ENCODE measurements at places on chromosomes 2 and 18.

DNA sequence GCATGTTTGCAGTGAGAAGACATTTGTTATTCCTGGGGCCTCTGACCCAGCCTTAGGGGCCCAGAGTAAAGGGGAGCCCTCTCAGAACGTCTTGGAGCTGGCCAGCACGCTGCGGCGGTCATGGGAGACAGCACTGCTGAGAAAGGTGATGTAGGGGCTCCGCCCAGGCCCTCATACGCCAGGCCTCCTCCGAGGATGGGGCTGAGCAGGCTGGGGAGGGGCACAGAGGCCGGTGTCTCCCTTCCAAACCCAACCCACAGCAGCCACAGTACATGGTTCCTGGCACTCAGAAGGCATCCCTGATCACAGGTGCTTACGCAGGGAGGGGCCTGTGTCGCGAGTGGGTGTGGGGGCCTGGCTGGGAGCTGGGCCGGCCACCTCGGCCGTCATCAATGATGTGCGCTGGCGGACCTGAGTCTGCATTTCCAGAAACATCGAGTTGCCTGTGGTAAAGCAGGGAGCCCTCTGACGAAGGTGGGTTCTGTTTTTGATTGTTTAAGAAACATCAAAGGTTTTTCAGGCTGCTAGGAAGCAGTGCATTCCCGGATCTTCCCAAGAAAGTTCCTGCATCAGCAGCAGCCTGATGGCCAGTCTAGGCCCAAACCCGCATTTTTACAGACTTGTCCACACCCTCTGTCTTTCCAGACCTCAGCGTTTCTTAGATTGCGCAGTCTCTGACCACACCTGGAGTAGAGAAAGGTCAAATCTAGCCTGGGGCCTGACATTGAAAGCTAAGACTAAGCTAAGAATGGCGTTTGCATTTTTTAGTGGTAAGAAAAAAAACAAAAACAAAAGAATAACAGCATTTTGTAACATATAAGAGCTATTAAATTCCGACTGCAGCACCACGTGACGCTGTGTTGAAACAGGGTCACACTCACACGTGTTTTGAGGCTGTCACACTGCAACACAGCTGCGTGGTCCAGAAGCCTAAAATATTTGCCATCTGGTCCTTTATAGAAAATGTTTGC is 51.2 kb upstream of the PXDN start:
- DNase-seq = no peak

- DNase-seq = no peak
These were observed 56.8 kb downstream of the SLC4A10 start for GRCh38 chr2:161681046-161681445.

GRCh38 chr2:212811036-212811805 is 272.6 kb upstream of the ERBB4 start:
- DNase-seq = no peak

DNA sequence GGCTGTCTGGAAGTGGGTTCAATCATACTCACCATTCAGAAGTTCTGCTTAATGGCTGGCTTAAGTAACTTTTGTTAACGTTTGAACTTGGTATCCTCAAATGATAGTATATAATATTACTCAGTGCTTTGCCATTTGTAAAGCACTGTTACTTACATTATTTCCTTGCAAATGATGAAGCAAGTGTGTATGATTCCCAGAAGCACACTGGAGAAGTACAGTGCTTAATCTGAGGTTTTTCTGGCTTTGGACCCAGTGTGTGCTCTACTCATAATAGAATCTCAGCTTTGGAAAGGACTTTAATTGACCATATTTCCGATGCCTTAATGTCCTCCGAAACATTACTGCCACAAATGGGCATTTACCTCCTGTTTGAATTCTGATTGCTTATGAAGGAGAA is 63.3 kb downstream of the MAP3K20 start:
- DNase-seq = no peak

DNA sequence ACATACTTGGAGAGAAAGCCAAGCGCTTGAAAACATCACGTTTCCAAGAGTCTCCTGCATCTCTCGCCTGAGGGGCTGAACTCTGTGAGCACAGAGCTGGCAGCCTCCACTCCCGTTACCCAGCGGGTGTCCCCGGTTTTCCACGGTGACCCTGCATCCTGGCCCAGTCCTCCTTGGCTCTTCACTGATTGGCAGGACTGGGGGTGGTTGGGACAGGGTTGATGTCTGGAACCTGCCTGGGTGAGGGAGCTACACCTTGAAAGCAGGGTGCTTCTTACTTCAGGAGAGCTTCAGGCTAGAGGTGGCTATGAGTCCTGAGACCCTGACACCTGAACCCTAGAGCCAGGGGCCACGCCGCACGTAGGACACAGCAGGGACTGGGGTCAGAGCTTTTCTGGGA is 234.1 kb downstream of the DYSF start:
- DNase-seq = no peak

DNA sequence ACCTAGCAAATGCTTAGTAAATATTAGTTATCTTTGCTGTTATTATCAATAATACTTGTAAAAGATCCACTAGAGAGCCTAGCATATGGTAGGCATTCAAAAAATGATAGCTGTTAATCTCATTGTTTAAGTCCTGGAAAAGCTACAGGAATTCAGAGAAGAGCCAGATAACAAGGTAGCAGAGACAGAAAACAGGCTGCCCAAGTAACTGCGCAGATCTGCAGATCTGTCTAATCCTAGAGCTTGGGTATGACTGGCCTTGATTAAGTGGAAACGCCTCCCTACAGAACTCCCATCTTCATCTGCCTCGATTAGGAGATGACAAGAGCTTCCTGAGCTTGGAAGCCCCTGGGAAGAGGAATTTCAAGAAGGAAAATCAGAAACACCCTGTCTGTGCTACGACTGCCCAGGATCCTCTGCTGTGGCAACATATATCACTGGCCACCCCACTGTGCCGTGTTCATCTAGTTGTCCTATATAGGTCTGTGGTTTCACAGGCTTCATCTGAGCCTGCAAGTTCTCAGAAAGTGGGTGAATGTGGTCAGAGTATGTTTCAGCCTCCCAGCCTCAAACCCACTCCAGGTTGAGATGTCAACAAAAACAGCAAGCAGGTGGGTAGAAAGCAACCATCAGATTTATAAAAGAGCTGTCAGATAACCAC is 151.5 kb upstream of the PKDCC start:
- no peak for DNase-seq

GRCh38 chr2:109197491-109198418 is 68.8 kb downstream of the SH3RF3 start:
- no peak for DNase-seq

DNA sequence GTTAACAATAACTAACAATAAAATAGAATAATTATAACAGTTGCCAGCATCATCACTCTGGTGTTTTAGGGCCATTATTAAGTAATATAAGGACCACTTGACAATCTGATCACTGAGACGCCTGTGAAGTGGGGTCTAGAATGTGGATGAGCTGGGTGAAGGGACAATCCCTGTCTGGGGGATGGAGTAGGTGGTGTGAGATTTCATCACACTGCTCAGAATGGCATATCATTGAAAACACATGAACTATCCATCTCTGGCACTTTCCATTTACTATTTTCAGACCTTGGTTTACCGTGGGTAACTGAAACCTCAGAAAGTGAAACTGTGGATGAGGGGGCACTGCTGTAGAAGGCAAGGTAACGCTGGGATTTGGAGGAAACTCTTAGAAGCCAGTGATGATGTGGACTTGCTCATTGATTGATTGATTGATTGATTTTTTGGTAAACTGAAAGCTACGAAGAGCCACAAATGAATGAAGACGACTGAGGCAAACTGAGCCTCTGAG is 204.4 kb upstream of the TWIST2 start:
- no peak for DNase-seq

- DNase-seq = no peak
These were observed 36.7 kb downstream of the HDAC4 start for GRCh38 chr2:239363946-239364637.

- no peak for DNase-seq
These were observed 146.6 kb downstream of the ZNF516 start for GRCh38 chr18:76348267-76349066.

DNA sequence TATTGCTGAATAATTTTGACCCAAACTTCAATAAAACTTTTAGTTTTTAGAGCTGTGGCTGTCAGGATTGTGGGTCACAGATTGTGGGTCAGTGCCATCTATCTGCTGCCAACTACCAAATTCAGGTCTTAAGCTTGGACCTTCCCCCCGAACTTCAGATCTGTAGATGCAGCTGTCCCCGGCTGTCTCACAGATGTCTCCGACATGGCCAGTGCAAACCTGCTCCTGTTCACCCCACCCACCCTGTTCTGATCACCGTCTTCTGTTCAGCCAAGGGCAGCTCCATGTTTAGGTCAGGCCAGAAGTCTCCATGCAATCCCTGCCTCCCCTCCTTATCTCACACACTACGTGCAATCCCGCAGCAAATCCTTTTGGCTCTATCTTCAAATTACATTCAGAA is 175.0 kb downstream of the PRKCE start:
- no peak for DNase-seq

- DNase-seq = no peak
These were observed 6.8 kb upstream of the PCARE start for GRCh38 chr2:29080886-29081743.

GRCh38 chr2:127575185-127575765 is 39.8 kb downstream of the MYO7B start:
- DNase-seq = no peak

GRCh38 chr2:54634564-54635511 is 88.6 kb upstream of the EML6 start:
- DNase-seq = no peak

GRCh38 chr2:148553332-148553887 is 91.1 kb upstream of the EPC2 start:
- DNase-seq = no peak

DNA sequence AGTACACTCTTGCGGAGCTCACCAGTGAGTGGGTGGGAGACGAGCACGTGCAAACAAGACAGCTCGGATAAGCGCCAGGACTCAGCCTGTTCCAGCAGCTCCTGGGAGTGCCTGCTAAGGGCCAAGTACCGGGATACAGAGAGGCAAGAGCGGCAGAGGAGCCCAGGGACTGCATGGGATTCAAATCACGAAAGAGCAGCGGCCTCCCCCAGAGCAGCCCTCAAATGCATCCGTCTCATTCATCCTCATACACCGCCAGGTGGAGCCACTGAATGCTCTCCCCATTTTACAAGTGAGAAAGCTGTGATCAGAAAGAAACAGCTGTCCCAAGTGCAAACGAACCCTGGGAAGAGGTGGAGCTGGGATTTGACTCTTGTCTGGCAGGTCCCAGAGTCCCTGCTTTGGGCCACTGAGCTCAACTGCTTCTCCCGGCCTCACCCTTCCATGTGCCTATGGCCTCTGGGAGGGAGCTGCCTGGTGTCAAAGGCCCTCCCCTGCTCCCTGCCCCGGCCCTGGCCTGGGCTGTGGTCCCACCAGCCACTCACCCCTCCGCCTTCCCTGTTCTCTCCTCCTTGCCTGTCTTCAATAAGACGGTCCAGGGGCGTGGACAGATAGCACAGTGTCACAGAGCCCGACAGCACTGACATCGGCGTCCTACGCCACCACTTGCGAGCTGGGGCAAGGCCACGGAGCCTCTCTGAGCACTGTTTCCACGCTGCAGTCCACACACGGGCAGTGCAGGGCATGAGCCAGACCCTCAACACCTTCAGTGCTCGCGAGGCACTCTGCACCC is 72.8 kb upstream of the TAF1B start:
- no peak for DNase-seq

DNA sequence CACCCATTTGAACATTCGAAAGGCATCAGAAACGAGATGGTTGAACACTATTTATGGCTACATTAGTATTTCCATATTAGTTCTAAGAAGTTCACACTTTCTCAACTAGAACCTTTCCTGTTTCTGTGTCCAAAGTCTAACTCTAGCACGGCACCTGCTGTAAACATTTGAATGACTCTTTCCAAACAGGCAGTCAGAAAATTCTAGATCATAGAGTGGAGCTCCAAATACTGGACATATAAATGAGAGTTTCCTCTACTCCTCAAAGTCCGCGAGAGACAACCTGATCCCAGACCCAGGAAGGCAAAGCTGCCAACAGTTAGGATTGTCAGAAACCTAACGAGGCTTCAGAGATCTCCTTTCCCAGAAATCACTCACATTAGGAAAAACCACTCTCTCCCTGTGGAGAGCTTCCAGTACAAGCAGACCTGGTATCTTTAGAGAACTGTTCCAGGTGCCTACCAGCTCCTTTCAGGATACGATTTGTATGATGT is 10.6 kb downstream of the RND3 start:
- no peak for DNase-seq
